ENCODE measurements at places on chromosomes 1 and 21. TPM values are rescaled to one million over a fixed set of nuclear protein-coding genes. Genes with fewer than 3 reads are reported as not detected.

The STYXL2 gene
- 0.86 TPM for total RNA-seq

The C1orf167 gene
- total RNA-seq, result not detected

DNA sequence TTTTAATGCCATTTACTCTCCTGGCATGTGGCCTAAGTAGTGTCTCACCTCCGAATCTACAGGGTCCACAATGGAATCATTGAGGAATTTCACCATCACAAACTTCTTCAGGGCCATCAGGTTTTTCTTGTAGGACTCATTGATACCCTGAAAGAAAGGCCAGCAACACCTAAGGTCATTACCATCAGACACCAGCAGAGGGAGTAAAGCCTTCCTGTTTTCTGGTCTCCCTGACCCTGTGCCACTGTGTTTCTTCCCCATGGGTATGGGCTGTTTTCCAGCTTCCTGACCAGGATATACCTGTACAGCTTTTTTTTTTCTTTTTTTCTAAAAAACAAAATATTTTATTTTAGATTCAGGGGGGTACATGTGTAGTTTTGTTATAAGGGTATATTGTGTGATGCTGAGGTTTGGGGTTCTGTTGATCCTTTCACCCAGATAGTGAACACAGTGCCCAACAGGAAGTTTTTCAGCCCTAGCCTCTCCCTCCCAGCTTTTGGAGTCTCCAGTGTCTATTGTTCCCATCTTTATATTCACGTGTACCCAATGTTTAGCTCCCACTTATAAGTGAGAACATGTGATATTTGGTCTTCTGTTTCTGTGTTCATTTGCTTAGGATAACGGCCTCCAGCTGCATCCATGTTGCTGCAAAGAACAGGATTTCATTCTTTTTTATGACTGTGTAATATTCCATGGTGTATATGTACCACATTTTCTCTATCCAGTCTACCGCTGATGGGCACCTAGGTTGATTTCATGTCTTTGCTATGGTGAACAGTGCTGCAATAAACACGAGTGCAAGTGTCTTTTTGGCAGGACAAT, 18.3 kb downstream of the PPT1 start:
- peaks cover 16% of the 10 kb centered on the region for H3K4me1 ChIP-seq
- H3K4me3 ChIP-seq, result no peak overlapping the region
- no peak overlapping the region for H3K27ac ChIP-seq
- H3K36me3 ChIP-seq, result peaks cover 20% of the 10 kb centered on the region
- DNase-seq, result no peak

DNA sequence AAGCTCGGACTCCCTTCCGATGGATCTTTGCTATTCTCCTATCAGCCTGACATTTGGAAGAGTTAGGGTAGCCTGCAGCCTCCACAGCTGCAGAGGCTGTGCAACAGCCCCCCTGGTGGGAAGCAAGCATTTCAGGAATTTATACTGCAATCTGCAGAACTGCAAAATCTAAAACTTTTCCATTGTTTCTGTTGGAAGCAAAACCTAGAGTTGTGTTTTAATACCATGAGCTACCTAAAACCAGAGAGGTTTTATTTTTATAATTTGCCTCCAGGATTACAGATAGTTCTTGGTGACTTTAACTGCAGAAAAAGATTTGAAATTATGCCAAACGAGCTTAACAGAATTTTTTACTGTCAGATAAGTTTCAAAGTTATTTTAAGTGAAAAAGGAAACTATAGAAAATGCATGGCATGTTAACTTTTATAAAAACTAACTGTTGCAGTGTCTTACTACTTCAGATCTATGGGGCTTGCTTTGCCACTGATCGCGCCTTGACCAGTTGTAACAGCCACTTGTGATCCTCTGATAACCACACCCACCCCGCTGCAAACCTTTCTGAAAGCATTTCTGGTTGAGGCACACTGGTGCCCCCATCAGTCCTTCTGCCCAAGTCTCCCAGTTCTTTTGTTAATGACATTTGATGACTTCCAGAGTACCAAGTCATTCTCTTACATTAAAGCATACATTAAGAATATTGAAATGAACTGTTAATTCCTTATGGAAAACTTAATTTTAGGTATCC, 64.8 kb downstream of the PRDM2 start:
- H3K36me3 ChIP-seq, result peaks cover 4% of the 10 kb centered on the region
- H3K4me1 ChIP-seq, result peaks cover 81% of the 10 kb centered on the region
- peak overlapping the region; percentile 58 for H3K4me3 ChIP-seq
- H3K27ac ChIP-seq, result peak overlapping the region; percentile 77
- no peak for DNase-seq

DNA sequence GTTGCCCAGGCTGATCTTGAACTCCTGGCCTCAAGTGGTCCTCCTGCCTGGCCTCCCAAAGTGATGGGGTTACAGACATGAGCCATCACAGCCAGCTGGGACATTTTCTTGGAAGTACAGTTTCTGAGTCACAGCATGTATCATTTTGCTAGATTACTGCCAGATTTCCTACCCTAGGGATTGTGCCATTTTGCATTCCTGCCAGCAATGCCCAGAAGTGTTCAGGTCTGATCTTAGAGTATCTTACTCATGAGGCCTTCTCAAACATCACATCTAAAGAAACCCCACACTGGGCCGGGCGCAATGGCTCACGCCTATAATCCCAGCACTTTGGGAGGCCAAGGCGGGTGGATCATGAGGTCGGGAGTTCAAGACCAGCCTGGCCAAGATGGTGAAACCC, 10.2 kb downstream of the BMP8A start:
- no peaks in the 10 kb centered on the region for H3K27me3 ChIP-seq
- no peak overlapping the region for H3K4me3 ChIP-seq
- DNase-seq, result no peak
- H3K36me3 ChIP-seq, result no peaks in the 10 kb centered on the region

- H3K4me3 ChIP-seq, result no peak overlapping the region
- H3K27ac ChIP-seq, result no peak overlapping the region
- H3K36me3 ChIP-seq, result peaks cover 16% of the 10 kb centered on the region
- no peak for DNase-seq
- no peaks in the 10 kb centered on the region for H3K27me3 ChIP-seq
Measured at GRCh38 chr21:42578761-42579415, 65.2 kb downstream of the SLC37A1 start.

- H3K36me3 ChIP-seq, result peaks cover 10% of the 10 kb centered on the region
- H3K27ac ChIP-seq, result no peak overlapping the region
- DNase-seq, result no peak
- H3K27me3 ChIP-seq, result no peaks in the 10 kb centered on the region
- H3K4me3 ChIP-seq, result no peak overlapping the region
- peaks cover 37% of the 10 kb centered on the region for H3K4me1 ChIP-seq
Measured at GRCh38 chr1:67682659-67683197, 2.3 kb upstream of the GADD45A start.

The UAP1 gene
- 31.6 TPM for total RNA-seq

The CFAP74 gene
- not detected for total RNA-seq

DNA sequence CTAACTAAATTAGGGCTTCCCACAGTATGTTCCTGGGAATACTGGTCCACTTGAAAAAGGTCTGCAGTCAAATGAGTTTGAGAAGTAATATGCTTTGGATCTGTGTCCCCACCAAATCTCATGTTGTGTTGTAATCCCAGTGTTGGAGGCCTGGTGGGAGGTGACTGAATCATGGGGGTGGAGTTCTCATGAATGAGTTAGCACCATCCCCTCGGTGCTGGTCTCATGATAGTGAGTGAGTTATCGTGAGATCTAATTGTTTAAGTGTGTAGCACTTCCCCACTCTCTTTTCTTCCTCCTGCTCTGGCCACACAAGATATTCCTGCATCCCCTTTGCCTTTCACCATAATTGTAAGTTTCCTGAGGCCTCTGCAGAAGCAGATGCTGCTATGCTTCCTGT, 16.9 kb upstream of the DMRTB1 start:
- peaks cover 11% of the 10 kb centered on the region for H3K27me3 ChIP-seq
- H3K36me3 ChIP-seq, result no peaks in the 10 kb centered on the region
- no peak overlapping the region for H3K27ac ChIP-seq
- H3K4me1 ChIP-seq, result no peaks in the 10 kb centered on the region
- H3K4me3 ChIP-seq, result no peak overlapping the region

All from osteocyte (in vitro differentiated cells).